Left renal pelvis (tissue), 4 donors: ENCODE measurements at places on chromosomes 5 and 9. TPM values are rescaled to one million over a fixed set of nuclear protein-coding genes. Genes with fewer than 3 reads are reported as not detected.
A peak's percentile ranks its signal among the peaks of the same experiment; 100 is the strongest.

- no peak for DNase-seq
These were observed 112.3 kb downstream of the GCNT1 start for GRCh38 chr9:76571288-76571687.

DNA sequence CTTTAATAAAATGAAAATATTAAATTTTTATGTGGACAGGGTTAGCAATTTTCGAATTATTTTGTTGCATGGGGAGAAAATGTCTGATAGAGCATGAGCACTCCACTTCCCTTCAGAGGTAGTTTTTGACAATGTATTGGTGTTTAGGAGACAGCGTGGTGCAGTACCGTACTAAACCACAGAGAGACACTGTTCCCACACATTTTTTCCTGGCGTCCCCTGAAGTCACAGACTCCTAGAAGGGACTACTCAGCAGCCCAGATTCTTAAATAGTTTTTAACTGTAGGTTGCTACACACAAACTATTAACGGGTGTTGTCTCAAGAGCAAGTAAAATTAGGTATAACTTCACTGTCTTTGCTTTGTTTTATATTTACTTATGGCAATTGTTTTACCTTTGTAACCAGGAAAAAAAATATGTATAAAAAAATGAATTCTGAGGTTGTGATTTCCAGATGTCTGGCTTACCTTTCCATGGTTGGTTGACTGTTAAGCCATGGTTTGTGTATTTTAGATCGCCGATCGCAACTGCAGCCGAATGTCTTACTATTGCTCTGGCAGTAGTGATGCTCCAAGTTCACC, 171.2 kb downstream of the DOCK8 start:
- DNase-seq: peak; percentile 46

DNA sequence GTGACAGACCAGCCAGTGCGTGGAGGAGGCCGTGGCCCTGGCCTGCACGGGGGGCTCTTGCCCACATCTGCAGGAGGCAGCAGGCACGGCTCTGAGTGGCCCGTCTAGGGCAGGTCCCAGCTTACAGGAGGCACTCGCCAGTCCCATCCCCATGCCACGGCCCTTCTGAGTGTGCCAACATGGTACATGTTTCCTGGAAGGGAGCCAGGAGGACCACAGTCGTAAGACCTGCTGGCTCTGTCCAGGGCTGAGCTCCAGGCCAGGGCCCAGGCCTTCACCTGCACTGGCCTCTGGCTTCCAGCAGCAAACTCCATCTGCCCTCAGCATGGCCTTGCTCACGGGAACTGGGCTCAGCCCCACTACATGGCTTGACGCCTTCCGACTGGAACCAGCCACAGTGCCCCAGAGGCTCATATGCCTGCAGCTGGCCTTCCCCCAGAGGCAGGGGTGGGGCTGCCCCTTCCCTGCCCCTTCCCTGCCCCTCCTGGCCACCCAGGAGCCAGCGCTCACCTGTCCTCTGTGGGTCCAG, 3.8 kb downstream of the NKD2 start:
- no peak for DNase-seq

DNA sequence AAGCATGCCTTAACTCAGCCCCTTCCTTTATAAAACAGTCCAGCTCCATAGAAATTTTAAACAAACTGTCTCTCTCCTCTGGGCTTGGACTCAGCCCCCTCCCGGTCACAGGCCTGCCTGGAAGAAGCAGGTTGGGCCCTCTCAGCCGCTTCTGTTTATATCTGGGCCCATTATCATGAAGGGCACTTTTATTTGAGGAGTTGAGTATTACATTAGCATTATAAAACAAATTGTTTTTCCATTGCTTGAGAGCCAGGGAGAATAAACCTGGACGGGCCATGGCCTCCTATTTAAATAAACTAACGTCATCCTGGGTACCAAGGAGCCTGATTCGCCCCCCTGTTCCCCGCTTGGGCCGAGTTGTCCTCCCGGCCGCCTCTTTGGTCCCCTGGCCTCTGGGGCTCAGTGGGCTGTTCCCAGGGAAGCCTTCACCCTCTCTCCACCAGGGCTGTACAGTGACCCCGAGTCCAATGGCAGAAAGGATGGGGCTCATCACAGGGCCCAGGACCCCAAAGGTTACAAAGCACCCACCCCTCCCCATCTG, 13.2 kb downstream of the IRX2 start:
- no peak for DNase-seq

GRCh38 chr5:10690460-10691440, 70.3 kb downstream of the DAP start:
- DNase-seq: no peak

DNA sequence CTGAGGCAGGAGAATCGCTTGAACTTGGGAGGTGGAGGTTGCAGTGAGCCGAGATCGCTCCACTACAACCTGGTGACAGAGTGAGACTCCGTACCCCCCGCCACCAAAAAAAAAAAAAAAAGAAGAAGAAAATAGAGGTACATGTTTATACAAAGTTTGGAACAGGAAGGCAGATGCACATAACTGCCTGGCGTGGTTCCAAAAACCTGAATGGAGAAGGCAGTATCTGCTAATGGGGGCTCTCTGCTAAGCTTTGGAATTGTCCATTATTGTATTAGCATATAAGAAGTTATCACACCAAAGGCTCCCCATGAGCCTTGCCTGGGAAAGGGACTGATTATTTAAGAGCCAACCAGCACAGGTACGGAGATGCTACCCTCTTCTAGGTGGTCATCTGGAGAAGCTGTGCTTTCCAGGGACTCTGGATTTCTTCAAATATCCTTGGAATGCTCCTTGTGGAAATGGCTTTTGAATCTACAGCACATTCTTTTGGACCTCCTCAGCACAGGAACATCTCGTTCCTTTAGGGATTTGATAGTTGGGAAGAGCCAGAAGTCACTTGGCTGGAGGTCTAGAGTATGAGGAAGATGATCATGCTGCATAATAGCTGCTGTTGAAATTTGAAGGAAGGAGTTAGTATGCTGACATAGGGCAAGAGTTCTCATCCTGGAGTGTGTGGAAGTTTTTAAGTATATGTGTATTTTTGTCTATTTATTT, 42.5 kb upstream of the ABCA1 start:
- no peak for DNase-seq

DNA sequence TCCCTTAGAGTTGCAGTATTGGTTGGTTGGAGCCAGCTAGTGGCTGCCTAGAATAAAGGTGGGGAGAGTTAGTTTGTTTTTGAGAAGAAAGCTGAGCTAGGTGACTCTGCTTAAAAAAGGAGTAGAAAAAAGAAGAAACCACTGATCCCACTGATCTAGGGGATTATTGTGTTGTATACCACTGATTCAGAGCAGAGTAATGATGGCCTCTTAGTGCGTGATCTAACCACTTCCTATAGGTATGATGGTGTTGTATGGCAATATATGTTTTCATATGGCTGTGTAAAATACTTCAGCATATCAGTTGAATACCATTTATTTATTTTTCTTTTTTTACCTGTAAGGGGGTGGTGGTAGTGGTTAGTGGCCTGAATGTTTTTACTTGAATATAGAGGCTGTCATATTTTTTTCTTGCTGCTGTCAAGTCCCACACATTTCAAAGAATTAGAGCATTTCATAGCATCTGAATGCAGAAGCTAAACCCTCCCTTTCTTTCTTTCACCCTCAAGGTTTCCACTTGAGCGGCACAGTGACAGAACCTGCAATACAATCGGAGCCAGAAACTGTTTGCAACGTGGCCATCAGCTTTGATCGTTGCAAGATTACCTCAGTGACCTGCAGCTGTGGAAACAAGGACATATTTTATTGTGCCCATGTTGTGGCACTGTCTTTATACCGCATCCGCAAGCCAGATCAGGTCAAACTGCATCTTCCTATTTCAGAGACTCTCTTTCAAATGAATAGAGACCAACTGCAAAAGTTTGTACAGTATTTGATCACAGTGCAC, 140.3 kb downstream of the ZSWIM6 start:
- no peak for DNase-seq

The TMEM232 gene
- polyA plus RNA-seq: 6.1 TPM

The MEIKIN gene
- polyA plus RNA-seq: not detected

The FCN2 gene
- polyA plus RNA-seq: not detected

The CDC26 gene
- 39.3 TPM for polyA plus RNA-seq
